ENCODE measurements at places on chromosomes 2 and 18.

DNA sequence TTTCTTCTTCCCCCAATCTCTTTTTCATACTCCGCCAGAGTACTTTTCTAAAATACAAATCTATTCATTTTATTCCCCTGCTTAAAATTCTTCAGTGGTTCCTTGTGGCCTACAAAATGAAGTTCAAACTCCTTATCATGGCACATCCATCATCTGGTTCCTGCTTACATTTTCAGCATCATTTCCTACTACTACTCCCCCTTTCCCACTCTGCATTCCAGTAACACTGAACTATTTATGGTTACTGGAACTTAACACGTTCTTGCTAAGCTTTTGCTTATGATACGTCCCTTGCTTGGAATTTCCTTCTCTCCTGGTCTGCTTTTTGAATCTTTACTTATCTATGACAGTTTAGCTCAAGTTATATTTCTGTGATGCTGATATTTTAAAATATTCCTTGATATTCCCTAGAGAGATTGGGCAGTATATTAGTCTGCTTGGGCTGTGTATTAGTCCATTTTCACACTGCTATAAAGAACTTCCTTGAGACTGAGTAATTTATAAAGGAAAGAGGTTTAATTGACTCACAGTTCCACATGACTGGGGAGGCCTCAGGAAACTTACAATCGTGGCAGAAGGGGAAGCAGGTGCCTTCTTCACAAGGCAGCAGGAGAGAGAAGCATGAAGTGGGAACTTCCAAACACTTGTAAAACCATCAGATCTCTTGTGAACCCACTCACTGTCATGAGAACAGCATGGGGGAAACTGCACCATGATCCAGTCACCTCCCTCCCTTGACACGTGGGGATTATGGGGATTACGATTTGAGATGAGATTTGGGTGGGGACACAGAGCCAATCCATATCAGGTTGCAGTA is 53.2 kb downstream of the BMPR2 start:
- no peak for DNase-seq

DNA sequence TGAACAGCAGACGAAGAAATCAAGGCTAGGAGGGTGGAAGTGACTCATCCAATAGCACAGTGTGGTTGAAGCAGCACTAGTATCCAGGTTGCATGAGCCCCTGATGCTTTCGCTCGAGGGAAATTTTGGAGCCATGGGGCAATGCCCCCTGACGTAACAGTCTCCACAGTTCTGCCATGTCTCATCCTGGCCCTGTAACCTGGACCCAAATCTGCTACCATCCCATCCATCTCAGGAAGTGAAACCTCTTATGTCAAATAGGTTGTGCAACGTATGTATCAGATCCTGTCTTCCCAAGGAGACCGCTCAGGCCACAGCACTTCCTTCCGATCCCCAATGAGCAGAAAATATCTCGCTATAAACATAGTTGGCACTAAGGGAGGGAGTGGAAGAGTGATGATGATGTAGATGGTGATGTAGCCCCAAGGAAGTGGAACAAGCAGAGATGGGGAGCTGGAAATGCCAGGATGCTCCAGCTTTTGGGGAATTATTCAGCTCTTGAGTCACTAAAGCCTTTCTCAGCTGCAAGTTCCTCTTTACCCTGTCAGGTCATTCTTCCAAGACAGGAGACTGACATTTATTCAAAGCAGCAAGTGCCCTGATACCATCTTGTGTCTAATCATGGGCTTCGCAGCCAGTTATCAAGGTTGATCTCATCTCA is 3.0 kb upstream of the IL1B start:
- DNase-seq, result no peak

- no peak for DNase-seq
Observed at GRCh38 chr2:65071499-65072180, 15.4 kb downstream of the CEP68 start.

- no peak for DNase-seq
Observed at GRCh38 chr2:177869209-177869608, 203.4 kb downstream of the PDE11A start.

GRCh38 chr2:239774142-239774462 is 251.0 kb downstream of the NDUFA10 start:
- no peak for DNase-seq

DNA sequence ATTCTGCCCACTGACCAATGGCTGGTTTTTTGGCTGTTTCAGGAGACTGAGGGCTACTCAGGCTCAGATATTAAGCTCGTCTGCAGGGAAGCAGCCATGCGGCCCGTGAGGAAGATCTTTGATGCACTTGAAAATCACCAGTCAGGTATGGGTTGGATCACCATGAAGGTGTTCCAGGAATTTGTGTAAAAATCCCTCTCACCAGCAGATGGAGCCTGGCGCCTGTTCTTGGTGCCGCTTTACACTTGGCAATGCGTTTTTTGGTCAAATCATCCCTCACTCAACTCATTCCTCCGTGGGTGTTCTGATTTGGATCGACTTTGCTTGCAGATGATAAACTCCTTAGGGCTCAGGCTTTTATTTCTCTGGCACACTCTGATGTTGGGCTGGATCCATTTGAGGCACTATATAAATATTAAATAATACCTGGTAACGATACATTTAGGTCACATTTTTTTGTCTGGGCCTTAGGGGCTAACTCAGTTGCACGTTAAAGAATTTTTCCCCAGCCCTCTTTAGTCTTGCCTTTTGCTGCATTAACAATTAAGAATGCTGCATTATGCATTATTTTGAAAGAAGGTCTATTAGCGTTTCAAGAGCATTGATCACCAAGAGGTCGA is 50.0 kb downstream of the HDHD2 start:
- DNase-seq, result peak; percentile 56

GRCh38 chr2:33484042-33484621 is 7.7 kb downstream of the RASGRP3 start:
- DNase-seq, result no peak
